Left renal cortex interstitium (tissue), 4 donors: ENCODE measurements at places on chromosomes 4 and X. TPM values are rescaled to one million over a fixed set of nuclear protein-coding genes. Genes with fewer than 3 reads are reported as not detected.

DNA sequence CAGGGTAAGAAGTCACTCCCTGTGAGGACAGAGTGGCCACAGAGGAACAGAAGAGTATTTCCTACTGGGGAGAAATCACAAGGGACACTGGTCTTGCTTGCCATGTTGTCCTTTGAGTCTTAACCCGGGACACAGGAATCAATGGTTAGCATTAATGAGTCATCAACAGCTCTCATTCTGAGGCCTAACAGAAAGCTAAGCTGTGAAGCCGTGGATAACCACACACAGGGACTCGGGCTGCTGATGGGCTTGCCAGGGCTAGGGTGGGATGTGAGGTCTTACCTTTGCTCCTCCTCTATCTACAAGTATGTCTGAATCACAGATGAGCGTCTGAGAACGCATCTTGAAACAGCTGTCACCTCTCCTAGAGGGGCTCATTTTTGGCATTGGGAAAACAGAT, 22.2 kb downstream of the HELT start:
- DNase-seq = no peak

CYBB gene
- 11.6 TPM for polyA plus RNA-seq

UGT8 gene
- 59.0 TPM for polyA plus RNA-seq

DNA sequence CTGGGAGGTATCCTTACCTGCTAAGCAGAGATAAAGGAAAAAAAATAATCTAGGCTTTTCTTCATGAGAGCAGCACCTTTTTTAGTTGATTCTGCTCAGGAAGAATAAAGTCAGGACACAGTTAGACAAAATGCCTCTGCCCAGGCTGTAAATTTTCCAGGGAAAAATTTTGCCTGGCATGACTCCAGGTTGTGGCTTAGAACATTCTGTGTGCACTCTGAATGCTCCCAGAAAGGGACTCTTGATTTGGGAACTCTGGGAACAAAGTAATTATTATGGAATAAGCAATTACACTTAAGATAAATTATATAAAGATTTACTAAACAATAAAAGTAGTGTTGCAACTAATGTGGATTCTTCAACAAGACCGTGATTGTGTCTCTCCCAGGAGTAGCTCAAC, 826.2 kb upstream of the TENM3 start:
- DNase-seq = no peak

DNA sequence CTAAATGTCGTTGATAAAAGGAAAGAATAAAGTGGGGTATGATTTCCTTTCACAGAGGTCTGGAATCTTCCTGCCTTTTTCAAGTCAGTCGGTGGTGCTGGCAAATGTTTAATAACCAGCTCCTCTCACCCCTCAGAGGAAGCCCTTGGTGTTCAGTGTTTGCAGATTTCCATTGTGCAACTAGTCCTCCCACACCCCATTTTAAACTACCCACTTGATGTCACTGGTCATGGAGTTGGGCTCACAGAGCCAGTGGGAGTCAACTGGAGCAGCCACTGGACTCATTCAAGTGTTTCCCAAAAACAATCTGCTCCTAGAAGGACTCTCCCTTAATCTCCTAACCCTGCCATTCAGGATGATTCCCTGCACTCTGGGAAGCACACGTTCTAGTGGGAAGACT, 149.2 kb downstream of the PTTG2 start:
- DNase-seq = no peak

LNX1 gene
- 17.8 TPM for polyA plus RNA-seq

ARHGAP6 gene
- 14.4 TPM for polyA plus RNA-seq

GRCh38 chr4:8254076-8254475, 15.5 kb upstream of the HTRA3 start:
- no peak for DNase-seq

- DNase-seq = no peak
These were observed 8.1 kb upstream of the HSD17B10 start for GRCh38 chrX:53442322-53442631.

GRCh38 chrX:54928876-54929275, 8.3 kb downstream of the TRO start:
- no peak for DNase-seq

GRCh38 chr4:151035911-151036310, 20.8 kb upstream of the LRBA start:
- no peak for DNase-seq

OTOP1 gene
- polyA plus RNA-seq = not detected

DNA sequence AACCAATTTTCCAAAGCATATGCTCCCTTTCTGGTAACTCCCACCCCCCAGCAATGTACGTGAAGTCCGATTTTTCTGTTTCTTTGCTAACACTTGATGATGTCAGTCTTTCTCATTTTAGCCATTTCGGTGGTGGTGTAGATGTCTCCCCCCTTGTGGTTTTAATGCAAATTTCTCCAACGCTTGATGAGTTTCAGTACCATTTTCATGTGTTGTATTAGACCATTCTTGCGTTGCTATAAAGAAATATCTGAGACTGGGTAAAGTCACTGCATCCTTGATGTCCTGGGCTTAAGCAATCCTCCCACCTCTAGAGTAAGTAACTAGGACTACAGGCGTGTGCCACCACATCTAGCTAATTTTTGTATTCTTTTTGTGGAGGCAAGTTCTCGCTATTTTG, 148.4 kb upstream of the VCX3A start:
- DNase-seq = no peak

GRCh38 chr4:152234571-152234970, 301.3 kb downstream of the FBXW7 start:
- DNase-seq = no peak

UVSSA gene
- polyA plus RNA-seq = 19.9 TPM

SHROOM2 gene
- polyA plus RNA-seq = 20.5 TPM

- no peak for DNase-seq
These were observed 28.5 kb downstream of the FHIP1A start for GRCh38 chr4:151437505-151437904.

DNA sequence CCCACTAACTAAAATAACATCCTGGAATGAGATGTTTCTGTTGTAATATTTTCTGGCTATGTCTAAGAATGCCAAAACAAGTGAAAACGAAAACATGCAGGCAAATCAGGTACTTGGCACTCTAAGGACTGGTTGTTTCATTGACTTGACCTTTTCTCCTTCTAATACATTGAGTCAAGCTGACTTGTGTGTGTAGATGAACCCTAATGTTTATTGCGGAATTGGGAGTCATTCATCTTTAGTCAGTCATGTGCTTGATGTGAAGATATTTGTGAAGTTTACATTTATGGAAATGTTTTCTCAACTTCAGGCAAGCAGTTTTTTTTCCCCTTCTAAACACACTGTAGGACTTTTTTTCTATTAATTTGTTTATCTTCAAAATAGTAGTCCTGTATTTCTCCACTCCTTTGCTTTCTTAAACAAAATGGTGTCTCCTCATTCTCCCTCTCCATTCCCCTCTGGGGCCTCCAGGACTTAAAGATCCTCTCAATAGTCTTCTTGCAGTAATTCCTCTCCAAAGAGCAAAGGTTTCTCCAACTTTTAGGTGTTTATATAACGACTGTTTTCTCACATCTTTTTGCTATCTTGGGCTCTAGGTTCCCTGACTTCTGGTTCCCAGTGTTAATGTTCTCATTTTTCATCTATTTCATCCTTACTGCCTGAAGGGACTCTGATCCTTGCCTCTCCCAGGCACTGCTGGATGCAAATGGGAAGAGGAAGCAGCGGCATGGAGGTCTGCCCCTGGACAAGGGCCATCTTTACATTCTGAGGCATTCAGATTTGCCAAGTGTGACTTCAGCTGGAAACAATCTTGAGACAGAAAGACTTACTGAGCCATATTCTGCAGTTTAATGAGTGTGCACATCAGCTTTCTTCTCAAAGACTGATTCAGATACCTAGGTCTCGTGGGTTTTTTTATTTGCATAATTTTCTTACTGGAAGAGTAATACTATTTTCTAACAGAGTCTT, 166.4 kb downstream of the ARHGAP6 start:
- no peak for DNase-seq

DNA sequence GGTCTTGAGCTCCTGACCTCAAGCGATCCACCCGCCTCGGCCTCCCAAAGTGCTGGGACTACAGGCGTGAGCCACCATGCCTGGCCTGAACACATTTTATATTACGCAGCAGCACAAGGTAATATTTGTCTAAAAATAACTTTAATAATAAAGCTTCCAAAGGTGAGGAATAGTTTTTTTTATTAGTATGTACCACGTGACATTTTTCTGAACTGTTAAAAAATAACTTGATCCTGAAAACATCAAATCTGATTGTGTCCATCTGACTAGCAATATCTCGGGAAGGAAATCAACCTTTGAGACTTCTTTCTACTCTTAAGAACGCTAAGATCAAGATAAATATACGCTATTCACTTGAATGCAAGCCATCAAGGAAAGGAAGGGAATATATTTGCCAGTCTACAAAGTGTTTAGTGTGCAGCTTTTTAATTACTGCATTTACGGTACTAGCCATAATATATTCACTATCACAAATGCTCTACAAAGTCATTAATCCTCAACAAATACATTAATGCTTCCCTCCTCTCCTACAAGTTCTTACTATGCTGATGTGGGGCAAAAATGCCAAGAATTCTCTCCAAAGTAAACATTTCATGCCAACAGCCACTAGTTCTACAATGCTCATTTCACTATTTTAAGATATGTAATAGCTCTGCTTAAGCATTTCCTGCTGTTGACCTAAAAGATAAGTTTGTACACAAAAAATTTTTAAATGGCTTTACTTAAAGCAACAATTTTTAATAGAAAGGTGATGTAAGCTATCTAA, 143.6 kb downstream of the APBB2 start:
- no peak for DNase-seq

GRCh38 chr4:177301126-177301639, 8.5 kb upstream of the NEIL3 start:
- DNase-seq = no peak

DNA sequence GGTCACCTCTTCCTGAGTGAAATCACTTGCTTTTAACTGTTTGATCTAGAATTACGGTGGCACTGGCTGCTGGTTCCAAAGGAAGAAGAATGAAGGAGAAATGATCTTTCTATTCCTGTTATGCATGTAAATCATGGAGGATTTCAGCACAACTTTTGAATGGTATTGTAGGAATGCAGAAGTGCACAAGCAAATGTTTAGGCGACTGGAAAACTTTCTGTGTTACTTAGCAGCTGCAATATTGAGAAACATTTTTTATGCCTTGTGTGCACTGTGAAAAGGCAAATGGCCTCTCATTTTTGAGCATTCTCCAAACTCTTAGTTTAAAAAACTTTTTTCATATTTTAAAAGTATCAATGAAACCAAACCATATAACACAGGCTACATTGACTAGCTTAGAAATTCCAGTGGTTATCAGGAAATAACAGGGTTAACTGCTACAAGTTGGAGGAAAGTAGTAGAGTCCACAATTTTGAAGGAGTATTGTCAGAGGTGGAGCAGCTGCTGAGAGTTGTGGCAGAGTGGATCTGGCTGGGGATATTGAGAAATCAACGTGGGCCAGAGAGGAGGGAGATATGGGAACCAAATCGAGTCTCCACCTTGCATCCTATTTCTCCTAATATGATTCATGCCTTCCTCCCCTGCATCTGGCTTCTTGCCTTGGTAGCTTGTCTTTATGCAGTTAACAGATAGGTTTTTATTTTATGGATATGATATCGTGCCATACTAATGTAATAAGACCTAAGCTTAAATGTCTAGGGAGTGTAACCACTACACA, 32.0 kb upstream of the FHL1 start:
- no peak for DNase-seq
